ENCODE measurements at places on chromosomes 12 and 14.

DNA sequence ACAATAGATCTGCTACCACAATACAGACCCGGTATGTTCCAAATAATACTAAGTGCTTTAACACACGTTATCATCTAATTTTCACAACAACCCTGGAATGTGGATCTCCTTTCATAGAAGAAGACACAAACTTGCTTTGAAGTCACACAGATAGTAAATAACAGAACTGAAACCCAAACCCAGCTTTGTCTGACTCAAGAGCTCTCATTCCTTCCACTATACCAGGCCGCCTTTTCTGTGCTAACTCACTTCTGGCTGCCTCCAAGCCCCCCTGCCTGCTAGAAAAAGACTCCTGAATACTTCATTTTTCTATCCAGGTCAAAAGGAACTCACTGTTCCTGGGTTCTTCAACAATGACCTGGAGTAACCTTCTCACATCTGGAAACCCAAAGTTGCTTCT is 37.8 kb downstream of the PRPF40B start:
- no peak for DNase-seq

- DNase-seq, result no peak
Observed at GRCh38 chr12:49352351-49352750, 5.7 kb downstream of the DNAJC22 start.

DNA sequence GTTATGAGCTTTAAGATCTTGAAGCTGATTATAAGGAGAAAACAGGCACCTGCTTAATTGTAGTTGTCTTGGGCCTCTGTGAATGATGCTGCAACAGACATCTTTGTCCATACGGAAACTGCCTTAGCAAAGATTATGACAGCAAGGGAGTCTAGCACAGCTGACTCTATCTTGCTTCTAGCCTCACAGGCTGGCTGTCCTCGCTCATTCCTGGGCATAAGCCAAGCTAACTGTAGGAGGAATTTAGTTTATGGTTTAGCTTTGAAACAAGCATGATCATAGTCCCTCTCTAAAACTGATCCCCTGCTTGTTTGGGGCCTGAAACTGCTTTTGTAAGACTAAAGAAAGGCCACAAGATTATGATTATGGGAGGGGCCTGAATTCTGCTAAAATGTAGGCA is 74.3 kb upstream of the C14orf132 start:
- no peak for DNase-seq

GRCh38 chr12:22064968-22065367 is 18.9 kb downstream of the CMAS start:
- no peak for DNase-seq

DNA sequence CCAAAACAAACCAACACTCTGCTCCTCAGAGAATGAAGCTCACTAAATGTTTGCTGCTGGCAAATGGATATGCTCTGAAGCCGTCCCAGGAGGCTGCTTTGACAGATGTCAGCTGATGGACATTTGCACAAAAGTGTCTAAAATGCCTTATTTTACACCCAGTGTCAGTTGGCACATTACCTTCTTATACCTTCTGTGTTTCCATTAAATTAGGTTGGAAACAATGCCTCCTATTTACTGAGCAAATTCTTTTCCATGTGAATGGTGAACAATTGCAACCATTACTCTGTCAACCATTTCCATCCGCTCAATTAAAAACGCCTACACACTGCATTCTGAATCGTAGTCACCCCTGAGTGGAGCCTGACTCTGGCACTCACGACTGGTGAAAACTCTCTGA is 1679.9 kb upstream of the FLRT2 start:
- DNase-seq, result no peak

DNA sequence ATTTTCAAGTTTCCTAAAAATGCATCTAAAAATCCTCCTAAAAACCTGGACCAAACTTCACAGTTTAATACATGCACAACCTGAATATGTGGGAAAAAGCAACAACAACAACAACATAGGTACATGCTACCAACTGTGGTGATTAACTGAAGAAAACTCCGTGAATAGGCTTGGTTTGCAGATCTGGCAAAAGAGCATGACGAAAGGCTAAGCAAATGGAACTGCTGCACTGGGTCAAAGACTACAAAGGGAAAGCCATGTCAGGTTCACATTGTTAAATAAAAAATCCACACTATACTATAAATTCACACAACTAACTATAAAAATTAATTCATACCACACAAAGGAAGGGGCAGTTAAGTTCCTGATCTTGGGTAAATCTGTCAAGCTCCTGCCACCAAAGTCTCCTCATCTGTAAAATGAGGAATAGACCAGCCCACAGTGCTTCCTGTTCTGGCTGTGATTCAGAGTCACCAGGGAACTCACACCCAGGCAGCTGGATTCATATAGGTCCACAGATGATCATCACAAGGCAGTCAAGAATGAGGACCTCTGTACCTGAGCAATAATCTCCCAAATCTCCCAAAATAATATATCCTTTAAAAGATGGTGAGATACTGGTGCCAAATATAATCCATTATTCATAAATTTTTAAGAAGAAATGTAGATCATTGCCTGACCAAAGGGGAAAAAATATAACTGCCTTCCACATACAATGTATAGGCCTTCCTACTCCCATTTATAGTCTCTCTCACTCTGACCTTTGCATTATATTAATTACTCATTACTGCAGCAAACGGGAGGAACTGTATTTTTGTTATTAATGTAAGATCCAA is 7.0 kb downstream of the CORO1C start:
- DNase-seq, result no peak

GRCh38 chr14:96235426-96235825 is 20.6 kb upstream of the BDKRB1 start:
- no peak for DNase-seq

GRCh38 chr12:108647585-108648287 is 14.0 kb upstream of the SELPLG start:
- DNase-seq, result no peak

DNA sequence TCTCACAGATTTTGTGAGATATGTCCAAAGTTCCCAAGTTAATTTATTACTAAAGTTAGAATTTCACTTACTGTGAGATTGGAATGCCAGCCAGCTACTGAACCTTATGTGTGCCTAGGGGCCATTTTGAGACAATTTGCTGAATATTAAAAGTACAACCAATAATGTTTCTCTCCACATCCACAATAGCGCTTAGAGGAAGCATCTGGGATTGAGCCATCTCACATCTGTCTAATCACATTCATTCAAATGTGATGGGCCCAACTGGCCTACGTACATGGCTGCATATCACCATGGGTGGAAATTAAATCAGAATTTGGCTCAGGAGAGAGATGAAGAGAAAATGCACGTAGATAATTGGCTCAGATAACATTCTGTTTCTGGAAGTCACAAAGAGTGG is 1294.0 kb downstream of the AACS start:
- DNase-seq, result no peak

DNA sequence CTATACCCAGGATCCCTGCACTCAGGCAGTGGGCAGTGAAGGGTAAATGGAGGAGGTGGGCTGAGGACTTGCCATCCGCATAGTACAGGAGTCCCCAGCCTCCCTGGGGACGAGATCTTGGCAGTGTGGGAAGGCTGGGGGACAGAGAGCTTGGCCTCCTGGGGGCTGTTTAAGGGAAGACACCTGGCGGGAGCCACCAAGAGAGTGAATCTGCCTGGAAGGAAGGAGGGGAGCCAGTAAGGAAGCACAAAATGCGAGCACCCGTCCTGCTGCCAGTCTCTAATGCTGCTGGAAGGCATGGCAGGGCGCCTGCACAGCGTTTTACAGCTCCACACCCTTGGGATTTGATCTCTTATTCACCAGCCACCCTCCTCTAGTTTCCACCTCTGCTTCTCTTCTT is 7.4 kb upstream of the KRT2 start:
- no peak for DNase-seq

GRCh38 chr12:118055144-118055557 is 5.8 kb downstream of the WSB2 start:
- DNase-seq, result no peak

DNA sequence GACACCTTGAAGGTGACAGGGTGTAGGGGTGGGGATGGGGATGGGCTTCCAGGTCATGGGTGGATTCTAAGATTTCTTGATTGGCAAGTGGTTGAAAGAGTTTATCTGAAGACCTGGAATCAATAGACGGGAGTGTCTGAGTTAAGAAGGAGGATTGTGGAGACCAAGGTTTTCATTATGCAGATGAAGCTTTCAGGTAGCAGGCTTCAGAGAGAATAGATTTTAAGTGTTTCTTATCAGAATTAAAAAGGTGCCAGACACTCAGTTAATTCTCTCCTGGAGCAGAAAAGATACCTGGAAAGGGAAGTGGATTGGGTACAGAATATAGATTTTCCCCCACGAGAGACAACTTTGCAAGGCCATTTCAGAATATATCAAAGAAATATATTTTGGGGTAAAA is 211.7 kb upstream of the PRICKLE1 start:
- no peak for DNase-seq

GRCh38 chr12:12718853-12719252 is 1.7 kb downstream of the CDKN1B start:
- no peak for DNase-seq

DNA sequence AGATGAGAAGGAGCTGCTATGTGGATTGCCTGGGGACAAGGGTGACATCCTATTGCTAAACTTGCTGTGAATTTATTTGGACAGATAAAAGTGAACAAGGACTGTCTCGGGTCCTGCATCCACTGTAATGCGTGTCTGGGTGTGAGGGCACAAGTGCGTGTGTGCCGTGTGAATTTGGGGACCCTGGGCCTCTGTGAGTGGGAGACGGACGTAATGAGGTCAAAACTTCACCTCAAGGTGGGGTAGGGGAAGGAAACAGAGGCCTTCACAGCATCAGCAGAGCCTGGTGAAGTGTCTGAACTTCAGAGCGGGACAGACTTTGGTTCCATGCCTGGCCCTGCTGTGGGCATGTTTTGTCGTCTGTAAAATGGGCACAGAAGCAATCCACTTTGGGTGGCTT is 14.8 kb downstream of the ASB2 start:
- DNase-seq, result no peak

GRCh38 chr12:2877047-2877952 is at the start of the genes FOXM1 and RHNO1:
TSS of gene FOXM1 (minus strand) at chr12:2877174. CDS start at chr12:2874478, 2,696 bp downstream.
TSS of gene RHNO1 (plus strand) at chr12:2877223. CDS start at chr12:2885367, 8,144 bp downstream.
- DNase-seq, result no peak

- DNase-seq, result no peak
Observed at GRCh38 chr12:608921-609320, 54.3 kb downstream of the NINJ2 start.

- no peak for DNase-seq
Observed at GRCh38 chr12:124949779-124950728, 35.6 kb upstream of the UBC start.

All from non-pigmented ciliary epithelial cell (primary cell).